ENCODE measurements at places on chromosomes 11 and 22. TPM values are rescaled to one million over a fixed set of nuclear protein-coding genes. Genes with fewer than 3 reads are reported as not detected.

Gene GGTLC3
- total RNA-seq, result not detected

Gene CASP12
- not detected for total RNA-seq

Gene ACER3
- total RNA-seq, result 15.0 TPM

Gene MS4A15
- total RNA-seq, result not detected

Gene TOB2
- total RNA-seq, result 25.2 TPM

Gene TP53AIP1
- not detected for total RNA-seq

Gene EFEMP2
- 0.98 TPM for total RNA-seq

Gene OR51I1
- not detected for total RNA-seq

Gene TRPM5
- not detected for total RNA-seq

Gene OR52I1
- total RNA-seq, result not detected

Gene CCS
- 27.4 TPM for total RNA-seq

Gene PRODH
- 1.2 TPM for total RNA-seq

Gene OR6A2
- not detected for total RNA-seq

Gene ASPHD2
- total RNA-seq, result 1.2 TPM

Gene SIRT3
- total RNA-seq, result 22.2 TPM

Gene DDI1
- not detected for total RNA-seq

Gene RTN4R
- 15.5 TPM for total RNA-seq

Gene ZDHHC24
- 7.0 TPM for total RNA-seq

Gene OR5J2
- not detected for total RNA-seq

Gene NEAT1
- total RNA-seq, result 204 TPM

Gene UBQLN3
- total RNA-seq, result not detected

Gene TMPRSS5
- 0.13 TPM for total RNA-seq

Gene RFPL2
- total RNA-seq, result 0.11 TPM

Gene IL18
- total RNA-seq, result 98.7 TPM

Gene OR51A7
- total RNA-seq, result not detected

Gene VSIG10L2
- total RNA-seq, result not detected

Gene PRPF19
- total RNA-seq, result 188 TPM

Gene C11orf42
- total RNA-seq, result not detected

Gene GSTT2B
- total RNA-seq, result 0.15 TPM

Gene RIBC2
- 2.4 TPM for total RNA-seq

Gene MYO7A
- 1.4 TPM for total RNA-seq
